ENCODE measurements at places on chromosomes 1 and 21. TPM values are rescaled to one million over a fixed set of nuclear protein-coding genes. Genes with fewer than 3 reads are reported as not detected.
A peak's percentile ranks its signal among the peaks of the same experiment; 100 is the strongest.

SEC16B gene
- polyA plus RNA-seq = 1.6 TPM

CFHR3 gene
- not detected for polyA plus RNA-seq

DNA sequence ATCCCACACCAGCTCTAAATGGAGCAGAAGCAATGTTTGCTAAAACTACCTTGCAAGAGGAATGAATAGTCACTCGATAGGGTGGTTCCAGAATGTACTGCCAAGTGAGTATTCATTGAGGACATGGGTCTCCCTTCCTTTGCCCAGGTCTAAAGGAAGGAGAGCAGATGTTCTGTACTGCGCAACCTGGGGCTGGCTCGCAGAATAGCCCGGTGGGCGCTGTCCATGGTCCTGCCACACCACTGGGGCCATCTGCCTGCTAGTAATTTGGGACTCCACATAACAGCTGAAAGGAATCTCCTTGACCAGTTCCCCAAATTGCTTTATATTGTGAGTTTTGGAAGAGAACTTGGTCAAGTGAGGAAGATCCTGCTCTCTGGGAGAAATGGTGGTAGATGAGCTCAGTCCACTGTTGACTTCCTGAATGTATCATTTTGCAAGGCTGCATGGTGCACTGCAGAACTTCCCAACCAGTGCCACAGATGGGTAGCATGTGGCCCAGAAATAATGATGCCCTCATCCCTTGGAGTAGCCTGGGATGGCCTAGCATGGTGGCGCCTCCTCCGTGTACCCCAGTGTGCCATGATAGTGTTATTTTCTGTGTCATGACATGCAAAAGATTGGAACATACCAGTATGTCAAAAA lies 5.7 kb downstream of the SLC6A17 start:
- peak; percentile 28 for DNase-seq

- no peak for DNase-seq
Observed at GRCh38 chr1:208055535-208055934, 144.6 kb upstream of the CD34 start.

- no peak for DNase-seq
Observed at GRCh38 chr1:12622506-12622905, 4.5 kb upstream of the DHRS3 start.

DNA sequence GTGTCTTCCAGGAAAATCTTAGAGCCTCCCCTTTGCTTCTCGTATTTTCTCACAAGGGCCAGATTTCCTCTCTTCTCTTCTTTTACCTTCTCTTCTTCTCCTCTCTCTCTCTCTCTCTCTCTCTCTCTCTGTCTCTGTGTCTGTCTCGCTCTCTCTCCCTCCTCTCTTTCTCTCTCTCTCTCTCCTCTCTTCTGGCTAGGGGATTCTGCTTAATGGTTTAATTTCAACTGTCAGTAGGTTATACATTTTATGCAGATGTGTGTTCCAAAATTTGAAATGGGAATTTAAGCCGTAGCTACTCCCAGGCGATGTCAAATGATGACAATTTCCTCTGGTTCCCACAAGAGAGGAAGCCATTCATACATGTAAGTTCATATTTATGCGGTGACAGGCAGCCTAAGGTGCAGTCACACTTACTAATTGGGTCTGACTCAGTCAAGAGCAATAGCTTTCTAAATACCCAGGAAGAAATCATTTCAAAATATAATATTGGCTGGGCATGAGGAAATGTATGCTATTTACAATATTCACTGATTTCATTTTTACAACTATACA lies 1.4 kb downstream of the DSCAM start:
- no peak for DNase-seq
